Prostate gland (tissue), 2 donors: ENCODE measurements at places on chromosomes 5 and 9. TPM values are rescaled to one million over a fixed set of nuclear protein-coding genes. Genes with fewer than 3 reads are reported as not detected.

GRCh38 chr9:86064220-86064619 is 35.1 kb downstream of the GOLM1 start:
- DNase-seq = no peak

GRCh38 chr5:9495121-9495520 is 50.8 kb downstream of the SEMA5A start:
- DNase-seq = no peak

DNA sequence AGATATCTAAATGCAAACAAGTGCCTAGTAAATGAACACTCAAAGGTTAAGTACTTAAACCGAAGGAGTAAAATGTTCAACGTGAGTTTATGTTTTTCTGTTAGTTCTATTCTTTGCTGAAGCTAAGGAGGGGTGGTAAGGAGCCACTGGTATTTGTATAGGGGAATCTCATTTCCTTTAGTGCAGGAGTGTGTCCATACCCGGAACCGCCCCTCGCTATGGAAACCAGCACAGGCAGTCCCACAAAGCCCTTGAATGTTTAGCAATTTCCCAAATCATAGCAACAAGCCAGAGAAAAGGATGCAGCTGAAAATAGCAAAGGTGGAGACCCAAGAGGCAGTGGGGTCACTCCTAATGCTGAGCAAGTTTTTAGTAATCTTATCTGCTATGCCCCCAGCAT is 78.8 kb upstream of the STK32A start:
- DNase-seq = no peak

Gene LMX1B
- total RNA-seq = 0.18 TPM
